Stimulated activated CD4-positive, alpha-beta T cell treated with anti-CD3 and anti-CD28 coated beads, Interleukin-12 subunit alpha, Interleukin-12 subunit beta, amount 100 ng/mL, for 24 hours (primary cell): ENCODE measurements at places on chromosomes 4 and X.

DNA sequence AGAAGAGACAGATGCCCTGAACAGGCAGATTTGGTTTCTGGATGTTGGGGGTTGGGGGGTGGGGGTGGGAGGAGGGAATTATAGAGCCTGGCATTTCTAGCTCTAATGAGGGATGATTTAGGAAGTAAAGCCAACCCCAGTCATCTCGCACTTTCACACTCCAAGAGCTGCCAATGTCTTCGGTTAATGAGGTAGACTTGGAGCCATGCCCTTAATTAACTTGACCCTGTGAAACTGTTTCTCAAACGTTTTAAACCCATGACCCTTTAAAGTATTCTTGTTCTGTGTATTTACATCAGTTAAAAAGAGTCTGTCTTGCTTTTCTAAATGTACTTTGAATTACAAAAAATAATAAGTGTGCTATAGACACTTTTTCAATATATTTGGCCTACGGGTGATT, 466.9 kb downstream of the FAT4 start:
- DNase-seq = no peak

DNA sequence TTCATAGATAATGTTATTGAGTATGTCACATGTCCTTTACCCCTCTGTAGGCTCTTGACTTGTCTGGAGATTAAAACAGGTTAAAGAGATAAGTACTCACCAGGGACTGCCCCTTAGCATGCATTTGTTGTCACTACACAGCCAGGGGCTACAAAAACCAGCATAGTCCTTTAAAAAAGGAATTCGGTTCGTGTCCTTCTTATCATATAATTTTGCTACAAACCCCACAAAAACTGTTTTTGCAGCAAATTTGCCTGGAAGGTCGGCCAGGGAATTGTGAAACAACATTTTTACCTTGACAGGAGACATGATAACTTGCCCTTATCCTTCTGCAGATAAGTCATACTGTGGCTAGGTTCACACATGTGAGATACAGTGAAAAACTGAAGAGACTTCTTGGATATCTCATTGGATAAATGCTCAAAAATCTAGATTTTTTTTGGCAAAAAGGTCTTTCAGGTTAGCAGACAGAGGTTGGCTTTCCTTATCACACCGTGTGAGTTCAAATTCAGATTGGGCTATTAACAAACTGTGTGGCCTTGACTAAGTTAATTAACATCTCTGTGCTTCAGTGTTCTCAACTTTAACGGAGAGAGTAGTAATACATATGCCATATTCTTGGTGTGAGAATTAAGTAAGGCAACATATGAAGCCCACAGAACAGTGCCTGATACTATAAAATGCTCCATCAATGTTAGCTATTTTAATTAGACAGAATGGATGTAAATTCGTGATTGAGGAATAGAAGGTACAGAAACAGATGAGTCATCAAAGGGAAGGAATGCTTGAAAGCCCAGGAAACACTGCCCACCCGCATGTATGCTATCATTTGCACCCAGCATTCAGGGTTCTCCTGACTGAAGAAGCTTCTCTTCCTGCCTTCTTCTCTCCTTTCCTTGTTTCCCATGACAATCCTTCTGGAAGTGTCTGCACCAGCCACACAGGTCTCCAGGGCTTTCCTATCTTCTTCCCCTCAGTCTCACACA, 30.0 kb downstream of the FAM9C start:
- DNase-seq = no peak

DNA sequence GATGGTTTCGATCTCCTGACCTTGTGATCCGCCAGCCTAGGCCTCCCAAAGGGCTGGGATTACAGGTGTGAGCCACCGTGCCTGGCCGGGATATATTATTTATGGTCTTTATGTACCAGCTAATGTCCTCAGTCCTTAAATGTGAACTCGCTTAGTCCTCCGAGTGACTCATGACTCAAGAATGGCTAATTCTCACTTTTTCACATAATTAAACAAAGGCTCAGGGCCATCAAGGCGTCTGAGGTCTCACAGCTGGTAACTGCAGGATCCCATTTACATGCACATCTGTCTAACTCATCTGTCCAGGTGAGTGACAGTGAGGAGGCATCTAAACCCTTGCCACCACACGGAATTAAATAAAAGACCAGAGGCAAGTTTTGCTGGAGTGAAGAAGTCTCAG, 73.5 kb downstream of the HS3ST1 start:
- DNase-seq = no peak

DNA sequence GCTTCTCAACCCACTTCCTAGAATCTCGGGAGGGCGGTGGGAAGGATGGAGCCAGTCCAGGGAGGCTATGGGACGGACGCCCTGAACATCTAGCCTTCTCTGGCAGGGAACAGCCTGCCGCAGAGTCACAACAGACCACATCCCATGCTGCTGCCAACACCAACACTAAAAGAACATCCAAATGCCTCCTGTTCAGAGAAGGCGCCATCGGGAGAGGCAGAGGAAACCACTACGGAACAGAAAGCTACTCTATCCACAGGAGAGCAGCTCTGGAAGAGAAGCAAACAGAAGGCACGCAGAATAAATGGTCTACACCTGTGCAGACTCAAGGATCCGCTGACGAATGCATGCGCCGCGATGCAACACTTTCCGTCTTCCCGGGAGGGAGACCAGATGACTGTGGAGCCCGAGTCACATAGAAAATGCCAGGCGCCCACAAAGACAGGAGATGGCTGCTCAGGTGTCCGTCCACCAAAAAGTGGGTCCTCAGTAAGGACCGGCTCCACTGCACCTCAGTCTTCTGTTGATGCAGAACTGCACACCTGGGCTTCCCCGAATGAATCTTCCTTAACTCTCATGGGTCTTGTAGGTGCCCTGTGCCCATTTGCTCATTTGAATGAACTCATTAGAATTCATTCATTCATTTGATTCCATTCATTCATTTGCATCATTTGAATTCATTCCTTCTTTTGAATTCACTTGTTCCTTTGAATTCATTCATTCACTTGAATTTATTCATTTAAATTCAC, 217.5 kb downstream of the DHRSX start:
- no peak for DNase-seq

GRCh38 chr4:76341063-76341462, 34.5 kb downstream of the STBD1 start:
- no peak for DNase-seq

- DNase-seq = no peak
Observed at GRCh38 chr4:93103042-93103441, 725.5 kb upstream of the ATOH1 start.

- DNase-seq = no peak
Observed at GRCh38 chr4:188864741-188865140, 725.5 kb downstream of the TRIML1 start.

DNA sequence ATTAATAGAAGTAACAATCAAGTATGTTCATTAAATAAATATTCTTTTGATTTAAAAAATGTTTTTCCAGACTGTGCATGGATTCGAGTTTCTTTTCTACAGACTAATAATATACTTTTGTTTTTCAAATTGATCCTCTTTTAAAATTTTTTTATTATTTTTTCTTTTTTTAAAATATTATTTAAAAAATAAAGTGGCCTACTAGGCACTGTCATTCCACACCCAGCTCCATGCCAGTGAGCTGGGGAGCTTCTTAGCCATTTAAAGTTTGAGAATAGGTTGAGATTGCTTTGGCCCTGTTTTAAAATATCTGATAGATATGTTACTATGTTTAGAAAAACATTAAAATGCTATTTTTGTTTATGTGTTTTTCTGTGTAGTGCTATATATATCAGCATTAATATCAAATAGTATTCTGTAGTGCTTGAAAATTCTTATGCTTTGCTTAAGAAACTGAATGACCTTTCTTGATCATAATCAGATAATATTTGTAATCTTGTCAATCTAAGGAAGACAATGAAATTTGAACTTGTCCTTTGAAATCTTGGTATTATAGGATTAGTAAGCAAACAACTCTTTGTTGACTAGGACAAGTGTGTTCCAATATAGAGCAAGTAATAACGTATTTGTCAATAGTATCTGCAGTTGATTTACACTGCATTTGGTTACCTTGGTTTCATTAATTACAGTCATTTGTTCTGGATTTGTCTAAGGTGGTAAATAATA, 12.6 kb downstream of the PCDH10 start:
- DNase-seq = no peak

- no peak for DNase-seq
Observed at GRCh38 chr4:55507612-55508011, 39.1 kb downstream of the CLOCK start.

GRCh38 chr4:174056959-174057358, 226.5 kb downstream of the FBXO8 start:
- no peak for DNase-seq

- DNase-seq = no peak
Observed at GRCh38 chrX:129653971-129654651, 645 bp downstream of the APLN start.

DNA sequence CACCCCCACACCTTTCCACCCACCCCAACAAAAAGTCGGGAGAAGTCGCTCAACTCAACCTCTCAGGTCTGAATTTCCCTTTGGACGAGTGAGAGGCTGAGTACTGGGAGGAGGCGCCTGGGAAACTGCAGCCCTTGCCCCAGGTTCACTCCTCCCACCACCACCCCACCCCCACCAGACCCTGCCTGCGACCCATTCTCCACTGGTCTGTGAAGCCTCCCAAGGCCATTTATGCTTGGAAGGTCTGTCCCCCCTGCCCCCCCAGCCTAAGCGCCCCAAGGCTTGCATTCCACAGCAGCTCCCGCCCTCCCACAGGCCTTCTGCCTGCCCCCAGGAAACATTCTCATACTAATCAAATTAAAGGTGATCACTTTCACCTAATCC, 27.2 kb downstream of the ELF4 start:
- DNase-seq = no peak

DNA sequence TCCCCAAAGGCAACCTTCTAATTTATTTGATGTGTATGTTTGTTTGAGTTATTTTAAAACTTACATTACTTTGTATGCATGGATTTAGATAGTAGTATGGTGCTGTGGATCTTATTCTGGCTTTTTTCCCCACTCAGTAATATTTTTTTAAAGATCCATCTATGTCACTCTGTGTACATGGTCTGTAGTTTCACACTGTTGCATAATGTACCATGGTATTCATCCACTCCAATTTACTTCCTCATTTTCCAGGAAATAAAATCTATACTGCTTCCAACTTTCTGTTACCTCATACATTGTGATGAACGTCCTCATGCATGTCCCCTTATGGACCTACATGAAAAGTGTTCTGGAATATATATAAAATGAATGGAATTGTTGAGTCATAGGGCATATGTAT, 17.6 kb downstream of the ARMCX2 start:
- DNase-seq = no peak

- no peak for DNase-seq
Observed at GRCh38 chr4:3199653-3200422, 49.1 kb upstream of the MSANTD1 start.

DNA sequence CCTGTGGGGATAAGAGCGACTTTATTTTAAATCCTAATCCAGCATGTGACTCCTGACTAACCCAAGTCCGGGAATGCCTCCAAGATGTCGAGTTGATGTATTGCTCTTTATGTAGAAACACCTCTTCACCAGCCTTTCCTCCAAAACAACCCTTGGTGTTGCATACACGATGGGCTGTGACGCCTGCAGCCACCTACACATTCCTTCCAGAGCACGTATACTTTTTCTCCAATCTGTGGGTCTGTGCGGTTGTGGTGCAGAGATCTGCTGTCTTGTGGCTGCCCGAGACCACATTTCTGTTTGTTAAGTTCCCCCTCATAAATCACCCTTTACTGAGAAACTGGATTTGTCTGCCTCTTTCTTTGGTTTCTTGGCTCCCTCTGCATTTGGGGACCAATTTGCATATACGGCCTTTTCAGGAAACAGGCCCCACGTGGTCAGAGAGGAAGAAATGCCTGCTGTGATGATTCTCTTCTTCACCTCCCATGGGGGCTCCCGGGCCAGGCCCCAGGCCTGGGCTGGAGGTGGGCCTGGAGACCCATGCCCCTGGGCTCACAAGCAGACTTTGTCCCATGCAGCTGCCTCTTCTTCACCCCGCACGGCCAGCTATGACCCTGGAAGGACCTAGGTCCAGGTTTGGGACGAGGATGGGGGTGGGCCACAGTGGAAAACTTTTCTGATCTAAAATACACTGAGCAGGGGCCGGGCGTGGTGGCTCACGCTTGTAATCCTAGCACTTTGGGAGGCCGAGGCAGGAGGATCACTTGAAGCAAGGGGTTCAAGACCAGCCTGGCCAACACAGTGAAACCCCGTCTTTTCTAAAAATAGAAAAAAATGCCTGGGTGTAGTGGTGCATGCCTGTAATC, 21.4 kb upstream of the AFAP1 start:
- DNase-seq = peak; percentile 40

DNA sequence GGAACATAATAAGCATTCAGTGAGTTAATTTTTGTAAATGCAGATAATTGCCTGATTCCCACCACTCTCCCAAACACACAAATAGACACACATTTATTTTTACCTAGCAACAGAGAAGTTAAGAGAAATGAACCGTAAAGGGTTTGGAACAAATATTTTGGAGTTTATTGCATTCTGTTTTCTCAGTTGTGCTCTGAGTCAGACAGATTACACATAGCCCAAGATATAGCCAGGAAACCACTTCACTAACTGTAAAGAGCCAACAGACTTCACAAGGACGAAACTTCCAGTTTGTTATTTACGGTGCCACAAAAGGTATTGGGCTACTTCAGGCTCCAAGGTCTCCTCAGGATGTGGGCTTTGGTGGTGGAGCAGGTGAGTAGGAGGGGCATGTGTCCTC, 217.0 kb downstream of the BMPR1B start:
- no peak for DNase-seq

GRCh38 chrX:141958675-141959074, 55.0 kb downstream of the MAGEC1 start:
- no peak for DNase-seq

GRCh38 chrX:11341274-11342201, 48.3 kb downstream of the AMELX start:
- no peak for DNase-seq

- DNase-seq = no peak
Observed at GRCh38 chr4:118972167-118972566, 83.5 kb downstream of the SYNPO2 start.

GRCh38 chrX:10496345-10496965, 123.9 kb downstream of the MID1 start:
- no peak for DNase-seq

- no peak for DNase-seq
Observed at GRCh38 chr4:138492176-138492575, 250.0 kb upstream of the SLC7A11 start.
